MCF 10A (cell line): ENCODE measurements at places on chromosomes 7 and 10. TPM values are rescaled to one million over a fixed set of nuclear protein-coding genes. Genes with fewer than 3 reads are reported as not detected.

Gene LIPK
- not detected in 2 replicates for total RNA-seq

Gene SHTN1
- 39.2 and 49.5 TPM in 2 replicates for total RNA-seq

Gene PTPN20
- total RNA-seq = 0.22 and 0.26 TPM in 2 replicates

Gene MMS19
- total RNA-seq = 67.0 and 67.2 TPM in 2 replicates

Gene HEPACAM2
- total RNA-seq = not detected in 2 replicates

Gene NXPH1
- not detected in 2 replicates for total RNA-seq

Gene PDIA4
- 191 and 215 TPM in 2 replicates for total RNA-seq

Gene TEX47
- total RNA-seq = not detected in 2 replicates

Gene STK31
- not detected in 2 replicates for total RNA-seq

Gene ZNF503
- 7.3 and 8.1 TPM in 2 replicates for total RNA-seq

Gene SLC13A1
- not detected in 2 replicates for total RNA-seq

Gene LRRTM3
- total RNA-seq = not detected in 2 replicates

Gene CCDC3
- 0.10 TPM in 1 of 2 replicates, not detected in the other for total RNA-seq

Gene CALML5
- not detected in 2 replicates for total RNA-seq

Gene NUDT13
- total RNA-seq = 1.7 and 1.8 TPM in 2 replicates

Gene MALSU1
- 64.8 and 78.3 TPM in 2 replicates for total RNA-seq

Gene MKX
- total RNA-seq = not detected in 2 replicates

Gene CRHR2
- not detected in 2 replicates for total RNA-seq

Gene LRRC4
- total RNA-seq = not detected in 2 replicates

Gene PHYHIPL
- not detected in 2 replicates for total RNA-seq

Gene PNLIPRP3
- total RNA-seq = 7.6 and 9.5 TPM in 2 replicates

Gene ASIC3
- total RNA-seq = 3.9 and 8.8 TPM in 2 replicates

Gene FAM25C
- not detected in 2 replicates for total RNA-seq

Gene ELOVL3
- total RNA-seq = not detected in 2 replicates

Gene PLEKHS1
- total RNA-seq = not detected in 2 replicates

Gene STX1A
- 21.9 and 24.2 TPM in 2 replicates for total RNA-seq

Gene FAM107B
- total RNA-seq = 32.1 and 41.3 TPM in 2 replicates

Gene LBX1
- total RNA-seq = not detected in 2 replicates

Gene NUTM2D
- total RNA-seq = 2.0 and 2.3 TPM in 2 replicates

Gene POMZP3
- total RNA-seq = 8.9 and 10.6 TPM in 2 replicates
